ENCODE measurements at places on chromosomes 7 and 10.

DNA sequence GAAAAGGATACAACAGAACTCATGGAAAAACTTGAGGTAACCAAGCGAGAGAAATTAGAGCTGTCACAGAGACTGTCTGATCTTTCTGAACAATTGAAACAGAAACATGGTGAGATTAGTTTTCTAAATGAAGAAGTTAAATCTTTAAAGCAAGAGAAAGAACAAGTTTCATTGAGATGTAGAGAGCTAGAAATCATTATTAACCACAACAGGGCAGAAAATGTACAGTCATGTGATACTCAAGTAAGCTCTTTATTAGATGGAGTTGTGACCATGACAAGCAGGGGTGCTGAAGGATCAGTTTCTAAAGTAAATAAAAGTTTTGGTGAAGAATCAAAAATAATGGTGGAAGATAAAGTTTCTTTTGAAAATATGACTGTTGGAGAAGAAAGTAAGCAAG is 62.1 kb downstream of the AKAP9 start:
- DNase-seq: no peak

DNA sequence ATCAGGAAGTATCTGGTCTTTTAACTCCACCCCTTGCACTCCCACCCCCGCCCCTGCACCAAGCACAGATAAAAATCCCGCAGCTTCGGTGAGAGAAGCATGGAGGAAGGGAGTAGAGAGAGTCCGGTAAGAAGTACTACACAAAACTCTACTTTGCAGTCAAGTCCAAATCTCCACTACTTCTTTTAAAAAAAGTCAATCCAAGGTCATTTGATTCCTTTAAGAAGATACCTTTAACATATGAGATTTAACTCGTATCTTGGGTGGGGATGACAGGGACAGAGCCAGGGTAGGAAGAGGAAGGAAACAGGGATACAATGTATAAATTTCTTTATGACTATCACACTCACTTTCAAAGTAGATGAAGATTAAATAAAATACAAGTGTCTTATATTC is 132.1 kb downstream of the NRBF2 start:
- no peak for DNase-seq

GRCh38 chr10:98257961-98258360 is 10.0 kb downstream of the LOXL4 start:
- DNase-seq: no peak

- no peak for DNase-seq
These were observed 36.6 kb downstream of the NKX6-2 start for GRCh38 chr10:132749371-132749795.

DNA sequence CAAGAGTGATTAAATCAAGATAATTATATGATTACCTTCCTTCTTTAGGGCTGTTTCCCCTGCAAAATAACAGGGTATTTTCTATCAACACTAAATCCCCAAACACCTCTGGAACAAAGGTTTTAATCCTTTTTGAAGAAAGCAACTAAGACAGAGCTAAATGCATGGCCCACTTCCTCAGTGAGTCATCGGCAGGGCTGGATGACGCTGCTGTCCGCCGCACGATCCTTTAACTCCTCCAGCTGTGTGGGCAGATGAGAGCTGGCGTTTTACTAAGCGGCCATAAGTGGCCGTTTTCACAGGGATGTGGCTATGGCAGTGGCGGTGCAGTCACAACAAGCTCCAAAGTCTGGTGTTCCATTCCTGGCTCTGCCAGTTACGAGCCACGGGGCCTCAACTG is 76.0 kb upstream of the C1QL3 start:
- DNase-seq: no peak

- DNase-seq: no peak
These were observed 40.5 kb downstream of the PRSS2 start for GRCh38 chr7:142811154-142811737.

DNA sequence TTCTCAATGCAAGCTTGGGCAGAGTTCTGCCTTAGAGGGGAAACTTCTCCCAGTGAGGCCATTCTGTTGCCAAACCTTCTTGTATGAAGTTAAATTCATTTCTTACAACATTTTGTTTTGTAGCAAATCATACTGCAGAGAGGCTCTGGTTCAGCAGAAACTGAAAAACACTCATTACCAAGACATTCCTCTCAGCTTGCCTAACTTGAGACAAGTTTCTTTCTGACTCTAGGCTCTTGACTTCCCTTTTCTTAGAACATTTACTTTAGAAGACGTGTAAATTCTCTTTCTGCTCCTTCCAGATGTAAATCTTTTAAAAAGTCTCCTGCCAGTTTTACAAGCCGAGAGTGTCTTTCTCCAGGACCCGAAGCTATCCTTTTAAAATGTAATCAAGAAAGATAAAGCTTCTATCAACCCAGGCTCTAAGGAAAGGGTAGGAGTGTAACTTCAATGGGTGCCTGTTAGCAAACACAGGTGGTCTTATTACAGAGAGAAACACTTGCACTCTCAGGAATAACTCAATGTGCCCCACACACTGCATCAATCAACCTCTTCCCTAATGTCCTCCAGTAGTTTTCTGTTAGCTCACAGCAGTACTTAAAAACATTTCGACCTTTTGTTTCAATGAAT is 80.5 kb upstream of the TAS2R16 start:
- no peak for DNase-seq

DNA sequence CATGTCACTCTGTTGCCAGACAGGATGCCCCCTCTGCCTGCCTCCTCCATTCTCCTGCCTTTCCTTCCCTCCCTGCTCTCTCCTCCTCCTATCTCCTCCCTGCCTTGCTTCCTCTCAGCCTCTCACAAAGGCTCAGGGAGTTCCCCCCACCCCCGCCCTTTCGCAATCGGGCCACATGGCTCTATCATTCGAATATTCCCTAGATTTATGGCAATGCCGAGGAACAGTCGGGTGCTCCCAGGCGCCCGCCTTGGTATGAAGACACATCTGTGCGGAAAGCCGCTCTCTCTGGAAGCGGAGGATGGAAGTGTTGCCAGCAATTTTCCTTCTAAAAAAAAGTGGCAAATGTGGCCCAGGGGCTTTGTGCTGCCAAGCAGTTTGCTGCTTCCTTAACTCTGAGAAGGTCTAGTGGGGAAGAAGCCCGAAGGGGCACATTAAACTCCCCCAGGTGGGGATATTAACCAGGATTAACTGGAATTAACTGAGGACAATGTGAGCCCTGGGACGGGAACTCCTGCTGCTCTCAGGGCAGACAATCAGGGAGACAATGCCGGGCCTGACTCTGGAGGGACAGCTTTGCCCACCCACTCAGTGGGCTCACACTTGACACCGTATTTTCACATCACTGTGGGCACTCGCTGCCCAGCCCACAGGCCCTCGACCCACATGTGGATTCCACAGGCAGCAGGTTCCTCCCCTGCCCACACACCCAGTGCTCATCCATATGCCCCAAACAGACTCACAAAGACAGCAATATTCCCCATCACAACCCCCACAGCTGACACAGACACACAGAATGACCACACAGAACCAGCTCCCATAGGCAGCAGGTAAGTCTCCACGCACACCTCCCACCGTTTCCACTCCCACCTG is 88.4 kb upstream of the SMNDC1 start:
- no peak for DNase-seq

DNA sequence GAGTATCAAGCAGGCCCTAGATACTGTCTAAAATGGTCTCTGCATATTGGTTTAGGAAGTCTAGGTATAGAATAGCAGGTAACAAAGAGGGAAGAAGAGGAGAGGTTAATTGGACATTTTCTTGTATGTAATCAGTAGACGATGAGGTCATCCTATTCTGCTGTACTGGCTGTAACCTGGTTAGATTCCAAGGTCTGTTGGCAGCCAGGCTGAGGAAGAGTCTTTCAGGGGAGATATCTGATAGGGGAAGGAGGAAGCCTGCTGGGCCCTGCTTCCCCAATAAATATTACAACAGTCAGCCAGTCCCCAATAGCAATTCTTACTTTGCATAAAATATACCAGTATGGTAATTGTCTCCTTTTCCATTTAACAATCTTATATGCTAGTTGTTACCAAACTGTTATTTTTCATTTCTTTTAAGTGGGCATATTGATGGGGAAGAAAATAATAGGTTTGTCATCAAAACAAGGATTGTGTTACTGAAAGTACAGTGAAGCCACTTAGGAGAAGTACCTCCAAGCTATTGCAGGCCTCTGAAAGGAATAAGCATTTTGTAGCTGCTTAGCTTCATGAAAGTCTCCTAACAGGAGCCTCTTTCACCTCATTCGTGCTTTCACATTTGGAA is 186.4 kb downstream of the LRRC4 start:
- no peak for DNase-seq

DNA sequence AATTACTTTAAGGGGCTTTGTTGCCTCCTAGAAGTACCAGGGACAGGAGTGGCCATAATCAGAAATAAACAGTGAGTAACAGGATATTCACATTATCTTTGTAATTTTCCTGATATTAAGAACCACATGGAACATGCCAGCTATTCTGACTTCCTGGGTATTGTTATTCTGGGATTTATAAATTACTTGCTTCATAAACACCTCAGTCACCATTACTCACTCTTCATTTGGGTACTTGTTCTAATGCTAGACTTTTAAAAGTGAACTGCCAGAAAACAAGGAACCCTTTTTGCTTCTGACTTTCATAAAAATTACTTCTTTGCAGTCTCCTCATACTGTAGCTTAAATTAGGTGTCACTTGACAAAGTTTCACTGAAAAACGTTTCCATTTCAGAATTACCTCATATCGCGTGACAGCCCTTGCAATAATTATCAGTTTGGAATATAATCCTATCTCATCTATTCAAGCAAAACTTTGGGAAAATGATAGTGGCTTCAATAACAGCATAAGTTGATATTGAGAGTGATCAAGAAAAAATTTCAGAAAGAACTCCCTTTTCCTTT is 29.8 kb downstream of the CABCOCO1 start:
- DNase-seq: no peak

- DNase-seq: no peak
These were observed 89.0 kb upstream of the ZNF804B start for GRCh38 chr7:88670536-88670935.

DNA sequence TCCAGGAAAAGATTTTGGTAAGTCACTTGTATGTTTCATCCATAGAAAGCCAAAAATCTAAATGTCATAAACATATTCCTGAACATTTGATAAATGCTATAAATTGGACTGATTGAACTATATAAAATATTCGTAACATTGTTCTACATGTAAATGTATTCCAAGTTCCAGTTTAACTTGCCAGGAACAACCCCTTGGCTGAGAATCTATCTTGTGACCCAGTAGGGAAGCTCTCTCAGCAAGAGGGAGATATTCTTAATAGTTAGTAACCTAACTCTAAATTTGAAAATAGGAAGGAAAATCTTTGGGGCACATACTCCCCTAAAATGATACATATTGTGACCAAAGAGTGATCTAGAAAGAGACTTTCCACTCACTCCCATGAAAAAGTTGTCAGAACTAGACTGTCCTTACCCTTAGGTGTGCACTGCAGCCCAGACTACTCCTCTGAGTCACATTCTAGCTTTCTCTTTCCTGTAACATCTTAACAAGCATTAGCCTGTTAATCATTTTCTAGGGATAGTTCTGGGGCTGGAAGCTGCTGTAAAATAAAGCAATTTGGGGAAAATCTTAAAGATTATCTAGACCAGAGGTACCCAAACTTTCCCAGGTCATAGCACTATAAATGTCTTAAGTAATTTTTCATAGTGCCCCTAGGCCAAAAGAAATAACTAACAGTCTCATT is 73.7 kb upstream of the SKAP2 start:
- DNase-seq: no peak

DNA sequence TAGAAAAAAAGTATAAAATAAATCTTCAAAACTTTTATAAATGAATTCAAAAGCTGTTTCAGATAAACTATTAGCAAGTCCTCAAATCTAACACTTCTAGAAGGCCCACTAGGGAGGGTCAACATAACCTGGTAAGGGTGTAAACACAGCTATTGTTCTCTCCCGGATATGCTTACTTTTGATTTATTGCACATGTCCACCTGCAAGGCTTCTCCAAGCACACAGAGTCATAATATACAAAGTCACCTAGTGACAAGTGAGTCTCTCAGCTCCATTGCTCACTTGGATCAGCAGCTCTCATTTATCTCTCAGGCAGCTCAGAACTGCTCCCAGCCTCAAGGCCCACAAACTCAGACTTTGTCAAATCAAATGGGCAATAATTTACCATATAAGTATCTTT is 44.0 kb upstream of the COL1A2 start:
- no peak for DNase-seq

- DNase-seq: no peak
These were observed 11.5 kb downstream of the VIM start for GRCh38 chr10:17239345-17240085.

- no peak for DNase-seq
These were observed 145.3 kb downstream of the MAGI2 start for GRCh38 chr7:79308192-79308591.

DNA sequence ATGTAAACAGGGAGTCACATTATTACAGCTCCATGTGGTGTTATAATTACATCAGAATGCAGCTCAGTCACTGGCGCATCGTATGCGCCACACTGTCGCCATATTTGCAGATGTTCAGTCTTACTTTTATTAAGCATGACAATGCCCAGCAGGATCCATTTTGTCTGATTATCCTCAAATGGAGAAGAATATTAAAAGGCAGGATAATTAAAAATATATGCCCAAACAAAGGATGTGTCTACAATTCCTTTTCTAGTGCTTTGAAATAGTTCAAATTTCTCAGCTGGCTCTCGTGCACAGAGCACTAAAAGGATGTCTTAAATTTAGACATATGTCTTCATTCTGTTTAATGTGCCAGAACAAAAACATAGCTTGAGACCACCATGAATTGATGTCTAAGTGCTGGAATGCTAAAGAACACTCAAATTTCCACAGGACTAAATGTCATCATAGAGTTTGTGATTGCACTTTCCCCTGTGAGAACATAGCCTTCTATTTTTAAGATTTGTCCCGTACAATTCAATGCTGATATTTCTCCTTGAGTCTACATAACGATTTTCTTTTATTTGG is 168.0 kb downstream of the DKK1 start:
- no peak for DNase-seq

DNA sequence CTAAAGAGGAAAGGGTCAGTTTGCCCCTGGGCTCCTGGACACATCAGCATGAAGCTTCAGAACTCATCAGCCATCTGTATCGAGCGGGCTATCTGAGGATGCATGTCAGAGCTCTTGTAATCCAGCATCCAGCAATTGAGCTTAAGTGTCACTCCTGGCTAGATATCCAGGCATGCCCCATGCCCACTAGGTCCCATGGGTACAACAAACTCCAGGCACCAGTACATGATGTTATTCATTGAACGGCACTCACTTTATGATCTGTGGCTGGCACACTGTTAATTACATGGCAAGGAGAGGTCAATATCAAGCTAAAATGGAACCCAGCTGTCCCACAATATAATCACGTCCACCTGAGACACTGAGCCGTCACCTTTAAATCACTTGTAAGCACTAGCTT is 274.2 kb downstream of the ELMO1 start:
- DNase-seq: no peak

- DNase-seq: no peak
These were observed 32.7 kb upstream of the ZNF438 start for GRCh38 chr10:31064348-31064747.

GRCh38 chr10:43861966-43862751 is 213.5 kb upstream of the ZNF32 start:
- no peak for DNase-seq

GRCh38 chr10:86372119-86372783 is 5.7 kb upstream of the GRID1 start:
- no peak for DNase-seq

- no peak for DNase-seq
These were observed 52.4 kb downstream of the ELAPOR2 start for GRCh38 chr7:87007038-87007437.

- DNase-seq: no peak
These were observed 44.2 kb upstream of the GGCT start for GRCh38 chr7:30548845-30549244.
